ENCODE measurements at places on chromosomes 7 and 10.

GRCh38 chr10:43308986-43309385 lies 42.1 kb upstream of the RASGEF1A start:
- DNase-seq: no peak

- DNase-seq: no peak
These were observed 410.4 kb upstream of the FOXK1 start for GRCh38 chr7:4271716-4272015.

- DNase-seq: no peak
These were observed 284.1 kb upstream of the PRKCQ start for GRCh38 chr10:6864142-6864541.

- DNase-seq: no peak
These were observed 25.3 kb downstream of the GARIN1A start for GRCh38 chr7:128697302-128697905.

GRCh38 chr7:31939076-31939475 lies 131.1 kb downstream of the PDE1C start:
- no peak for DNase-seq

GRCh38 chr7:142351145-142351544 lies 93.3 kb upstream of the PRSS58 start:
- DNase-seq: no peak
